Sigmoid colon (tissue), 7 donors: ENCODE measurements at places on chromosomes 6 and 20.
A peak's percentile ranks its signal among the peaks of the same experiment; 100 is the strongest.

- no peak for DNase-seq
- no peaks in the 10 kb centered on the region for H3K4me1 ChIP-seq
- H3K27ac ChIP-seq: no peak overlapping the region
- no peaks in the 10 kb centered on the region for H3K36me3 ChIP-seq
- peaks cover 20% of the 10 kb centered on the region for H3K27me3 ChIP-seq
These were observed 20.6 kb upstream of the SIRPA start for GRCh38 chr20:1874450-1875182.

GRCh38 chr6:154166140-154166539 lies 127.1 kb downstream of the OPRM1 start:
- no peak for DNase-seq
- no peak overlapping the region for H3K4me3 ChIP-seq
- no peaks in the 10 kb centered on the region for H3K27me3 ChIP-seq

- no peaks in the 10 kb centered on the region for H3K4me1 ChIP-seq
- DNase-seq: no peak
- no peaks in the 10 kb centered on the region for H3K36me3 ChIP-seq
- no peak overlapping the region for H3K4me3 ChIP-seq
- H3K27me3 ChIP-seq: no peaks in the 10 kb centered on the region
- no peak overlapping the region for H3K27ac ChIP-seq
These were observed 851.0 kb upstream of the EPHA7 start for GRCh38 chr6:94270091-94270948.

- H3K4me3 ChIP-seq: no peak overlapping the region
- H3K27me3 ChIP-seq: no peaks in the 10 kb centered on the region
- no peaks in the 10 kb centered on the region for H3K4me1 ChIP-seq
- DNase-seq: no peak
These were observed 1217.2 kb upstream of the GJE1 start for GRCh38 chr6:140915551-140915950.

DNA sequence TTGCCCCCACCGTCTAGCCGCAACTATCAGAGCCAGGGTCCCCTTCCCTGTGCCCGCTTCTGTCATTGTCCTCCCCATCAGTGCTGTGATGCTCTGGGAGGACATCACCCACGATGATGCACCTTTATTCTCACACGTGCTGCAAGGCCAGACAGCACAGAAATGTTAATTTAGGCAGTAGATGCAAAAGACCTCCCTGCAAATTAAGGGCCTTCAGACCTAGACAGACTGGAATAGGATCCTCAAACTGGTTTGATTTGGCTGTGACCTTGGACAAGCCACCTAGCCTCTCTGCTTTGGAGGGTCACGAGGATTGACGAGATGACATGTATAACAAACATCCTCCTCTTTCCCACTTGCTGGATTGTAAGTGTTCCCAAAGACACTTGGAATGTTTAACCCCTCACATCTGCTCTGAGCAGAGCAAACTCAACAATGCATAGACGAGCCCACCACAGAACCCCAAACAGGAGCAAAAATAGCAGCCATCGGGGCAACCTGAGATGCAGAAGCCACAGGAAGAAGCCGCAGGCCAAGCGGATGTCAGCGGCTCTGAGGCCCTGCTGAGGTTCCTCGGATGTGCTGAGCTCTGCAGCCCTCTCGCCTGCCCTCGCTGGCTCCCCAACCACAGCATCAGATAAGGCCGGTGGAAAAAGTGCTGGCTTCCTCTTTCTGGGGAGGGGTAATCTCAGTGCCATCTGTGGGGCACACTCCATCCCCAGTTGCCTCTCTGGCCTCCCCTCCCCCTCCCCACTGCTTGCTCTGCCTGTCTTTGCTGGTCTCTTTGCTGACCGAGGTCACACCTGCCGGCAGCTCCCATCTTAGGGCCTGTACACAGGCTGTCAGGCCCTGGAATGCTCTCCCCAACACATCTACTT lies 35.3 kb downstream of the TOX2 start:
- H3K4me3 ChIP-seq: no peak overlapping the region
- no peak for DNase-seq
- no peak overlapping the region for H3K27ac ChIP-seq
- H3K27me3 ChIP-seq: no peaks in the 10 kb centered on the region
- H3K4me1 ChIP-seq: peaks cover 4% of the 10 kb centered on the region
- no peaks in the 10 kb centered on the region for H3K36me3 ChIP-seq

DNA sequence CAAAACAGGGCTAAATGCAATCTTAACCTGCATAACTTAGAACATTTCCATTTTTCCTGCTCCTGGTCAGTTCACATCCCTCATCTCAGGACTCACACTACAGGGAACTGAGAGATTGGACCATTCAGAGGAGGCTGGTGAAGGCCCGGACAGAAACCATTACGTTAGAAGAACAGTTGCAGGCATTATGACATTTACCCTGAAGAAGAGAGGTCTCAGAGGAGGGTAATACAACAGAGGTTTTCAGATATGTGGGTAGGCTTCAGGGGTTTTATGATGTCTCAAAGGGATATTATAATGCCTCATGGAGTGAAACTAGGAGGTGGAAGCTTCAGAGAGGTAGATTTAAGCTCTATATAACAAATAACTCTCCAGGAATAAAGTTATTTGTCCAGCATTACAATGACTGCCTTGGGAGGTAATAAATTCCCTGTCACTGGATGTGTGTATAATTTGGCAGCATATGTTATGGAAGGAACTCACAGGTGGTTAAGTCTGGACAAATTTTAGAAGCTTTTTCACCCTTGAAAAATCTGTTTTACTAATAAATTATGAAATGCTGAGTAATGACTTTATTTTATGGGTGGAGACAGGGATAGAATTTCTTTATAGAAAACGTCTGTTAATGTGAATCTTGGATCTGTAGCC lies 36.7 kb upstream of the RIPOR2 start:
- no peak overlapping the region for H3K27ac ChIP-seq
- H3K4me1 ChIP-seq: no peaks in the 10 kb centered on the region
- no peak overlapping the region for H3K4me3 ChIP-seq
- H3K36me3 ChIP-seq: no peaks in the 10 kb centered on the region

GRCh38 chr6:20571261-20571660 lies 37.0 kb downstream of the CDKAL1 start:
- no peak for DNase-seq
- H3K4me1 ChIP-seq: no peaks in the 10 kb centered on the region
- no peaks in the 10 kb centered on the region for H3K27me3 ChIP-seq
- H3K4me3 ChIP-seq: no peak overlapping the region
- no peaks in the 10 kb centered on the region for H3K36me3 ChIP-seq

DNA sequence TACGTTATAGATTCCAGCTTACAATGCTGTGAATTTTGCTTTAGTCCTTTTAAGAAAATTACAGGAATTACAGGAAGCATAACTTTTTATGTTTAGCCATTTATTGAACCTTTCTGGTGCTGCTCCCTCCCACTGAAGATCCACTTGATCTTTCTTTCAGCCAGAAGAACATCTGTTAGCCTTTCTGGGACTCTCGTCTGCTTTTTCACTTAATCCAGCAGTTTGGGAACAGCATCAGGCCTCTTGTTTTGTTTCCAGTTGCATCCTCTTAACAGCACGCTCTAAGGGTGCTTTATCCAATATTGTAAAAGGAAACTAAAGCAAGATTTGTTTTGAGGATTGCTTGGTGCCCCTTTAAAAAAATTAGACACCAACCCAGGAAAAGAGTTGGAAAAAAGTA lies 10.3 kb upstream of the CYP24A1 start:
- H3K27me3 ChIP-seq: no peaks in the 10 kb centered on the region
- DNase-seq: no peak
- no peak overlapping the region for H3K4me3 ChIP-seq
- no peaks in the 10 kb centered on the region for H3K4me1 ChIP-seq
- no peaks in the 10 kb centered on the region for H3K36me3 ChIP-seq
- no peak overlapping the region for H3K27ac ChIP-seq

DNA sequence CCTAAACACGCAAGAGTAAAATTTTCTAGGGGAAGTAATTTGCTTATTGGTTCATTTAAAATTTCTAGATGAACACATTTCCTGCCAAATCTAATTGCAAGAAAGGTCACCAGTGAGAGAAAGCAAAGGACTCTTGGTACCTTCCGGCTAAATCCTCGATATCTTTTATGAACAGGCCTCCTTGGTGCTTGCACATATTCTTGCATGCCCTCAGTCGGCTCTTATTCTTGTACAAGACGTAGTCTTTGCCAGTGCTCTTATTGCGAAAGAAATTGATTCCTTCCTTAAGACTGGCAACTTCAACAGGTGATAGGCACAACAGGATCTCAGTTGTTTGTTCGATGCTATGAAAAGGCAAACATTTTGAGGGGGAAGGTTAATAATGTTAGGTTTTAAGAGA lies 141.7 kb upstream of the CARMIL1 start:
- no peaks in the 10 kb centered on the region for H3K4me1 ChIP-seq
- H3K27ac ChIP-seq: peak overlapping the region; percentile 87
- H3K27me3 ChIP-seq: no peaks in the 10 kb centered on the region
- no peak for DNase-seq

- H3K4me3 ChIP-seq: no peak overlapping the region
- H3K27ac ChIP-seq: peak overlapping the region; percentile 71
- DNase-seq: no peak
- H3K27me3 ChIP-seq: no peaks in the 10 kb centered on the region
- H3K4me1 ChIP-seq: peaks cover 29% of the 10 kb centered on the region
These were observed 8.3 kb downstream of the CD109 start for GRCh38 chr6:73704260-73704659.

GRCh38 chr20:4192378-4193068 lies 177.2 kb upstream of the RNF24 start:
- peak; percentile 50 for DNase-seq
- no peak overlapping the region for H3K27ac ChIP-seq
- no peaks in the 10 kb centered on the region for H3K27me3 ChIP-seq
- no peaks in the 10 kb centered on the region for H3K4me1 ChIP-seq
- no peak overlapping the region for H3K4me3 ChIP-seq
- no peaks in the 10 kb centered on the region for H3K36me3 ChIP-seq

GRCh38 chr6:50848989-50849795 lies 30.5 kb downstream of the TFAP2B start:
- H3K36me3 ChIP-seq: no peaks in the 10 kb centered on the region
- no peak overlapping the region for H3K27ac ChIP-seq
- no peaks in the 10 kb centered on the region for H3K4me1 ChIP-seq
- no peak for DNase-seq
- peaks cover 86% of the 10 kb centered on the region for H3K27me3 ChIP-seq

DNA sequence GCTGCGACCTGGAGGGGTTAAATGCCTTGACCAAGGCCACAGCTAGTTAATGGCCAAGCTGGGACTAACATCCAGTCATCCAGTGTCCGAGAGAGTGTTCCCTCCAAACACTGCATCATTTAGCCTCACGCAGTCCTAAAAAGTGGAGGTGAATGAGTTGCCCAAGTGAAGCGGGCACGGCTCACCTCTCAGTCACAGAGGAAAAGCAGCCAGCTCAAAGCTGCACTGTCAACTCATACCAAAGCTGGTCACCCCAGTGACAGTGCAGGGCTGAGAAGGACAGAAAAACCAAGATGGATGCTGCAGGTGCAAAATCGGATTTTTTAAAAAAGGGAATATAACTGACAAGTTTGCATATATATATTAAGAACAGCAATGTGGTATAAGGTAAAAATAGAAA lies 168.5 kb downstream of the SYNDIG1 start:
- no peak for DNase-seq
- H3K27ac ChIP-seq: no peak overlapping the region
- H3K27me3 ChIP-seq: no peaks in the 10 kb centered on the region
- no peak overlapping the region for H3K4me3 ChIP-seq
